Muscle of arm (tissue), 14 donors: ENCODE measurements at places on chromosomes 6 and 20. TPM values are rescaled to one million over a fixed set of nuclear protein-coding genes. Genes with fewer than 3 reads are reported as not detected.

DNA sequence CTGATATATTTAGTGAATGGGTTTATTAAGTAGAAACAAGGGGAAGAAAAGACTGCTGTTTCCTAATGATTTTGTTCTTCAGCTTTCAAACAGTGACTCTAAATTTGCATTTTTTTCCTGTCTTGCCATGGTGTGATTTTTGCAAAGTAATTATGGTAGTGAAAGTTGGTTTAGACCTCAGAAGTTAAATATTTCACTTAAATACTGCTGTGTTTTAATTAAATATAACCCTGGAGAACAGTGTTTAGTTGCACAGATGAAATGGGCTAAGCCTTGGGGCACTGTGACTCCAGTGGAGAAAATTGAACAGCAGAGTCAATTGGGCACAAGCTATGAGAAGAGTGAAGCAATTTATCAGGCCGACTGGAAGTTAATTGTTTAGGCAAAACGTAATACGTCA lies 111.1 kb upstream of the MCHR2 start:
- no peak for DNase-seq

CPXM1 gene
- 40.3 TPM for polyA plus RNA-seq

TRIM38 gene
- polyA plus RNA-seq, result 12.6 TPM

GRCh38 chr6:42610416-42610815 lies 46.6 kb downstream of the UBR2 start:
- no peak for DNase-seq

DNA sequence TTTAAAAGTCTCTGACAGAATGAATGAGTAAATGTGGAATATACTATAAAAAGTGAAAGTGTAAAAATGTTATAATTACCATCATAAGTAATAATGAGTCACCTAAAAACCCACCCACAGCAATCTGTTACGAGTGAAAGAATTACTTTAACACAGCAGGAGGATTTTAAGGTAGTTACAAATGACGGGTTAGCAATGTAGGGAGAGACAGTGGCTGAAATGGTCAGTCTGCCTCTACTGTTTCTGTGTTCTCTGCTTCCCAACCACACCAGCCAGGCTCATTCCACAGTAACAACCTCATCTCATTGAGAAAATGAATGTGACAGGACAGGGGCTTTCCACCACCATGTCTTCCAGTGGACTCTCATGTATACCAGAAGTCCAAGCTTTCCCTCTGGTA lies 124.4 kb upstream of the KCNK16 start:
- no peak for DNase-seq

DNA sequence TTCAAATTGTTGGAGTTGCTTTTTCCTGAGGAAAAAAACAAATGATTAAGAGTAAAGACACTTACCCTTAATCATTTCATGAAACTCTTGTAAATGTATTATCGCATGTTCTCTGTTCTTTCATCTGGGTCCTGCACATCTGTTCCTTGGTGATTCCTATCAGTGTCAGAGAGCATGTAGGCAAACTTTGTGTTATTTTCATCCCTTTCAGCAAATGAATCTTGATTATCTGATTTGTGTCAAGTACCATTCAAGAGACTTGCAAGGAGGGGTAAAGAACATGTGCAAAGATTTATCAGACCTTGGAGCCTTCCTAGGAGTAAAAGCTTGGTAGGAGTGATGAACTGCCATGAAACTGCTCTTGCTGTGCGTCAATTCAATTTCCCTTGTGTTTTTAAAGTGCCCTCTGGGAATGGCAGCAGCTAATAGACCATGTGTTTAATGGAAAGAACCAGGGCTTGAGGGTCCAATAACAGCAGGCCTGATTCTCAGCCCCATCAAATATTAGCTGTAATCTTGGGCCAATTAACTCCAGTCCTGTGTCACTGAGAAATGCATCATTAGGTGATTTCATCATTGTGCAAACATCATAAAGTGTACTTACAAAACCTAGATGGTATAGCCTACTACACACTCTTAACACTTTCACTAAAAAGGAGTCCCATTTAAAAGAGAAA lies 118.9 kb upstream of the CEP85L start:
- no peak for DNase-seq
